SJSA1 (cell line): ENCODE measurements at places on chromosomes 12 and 14. TPM values are rescaled to one million over a fixed set of nuclear protein-coding genes. Genes with fewer than 3 reads are reported as not detected.
A peak's percentile ranks its signal among the peaks of the same experiment; 100 is the strongest.

DNA sequence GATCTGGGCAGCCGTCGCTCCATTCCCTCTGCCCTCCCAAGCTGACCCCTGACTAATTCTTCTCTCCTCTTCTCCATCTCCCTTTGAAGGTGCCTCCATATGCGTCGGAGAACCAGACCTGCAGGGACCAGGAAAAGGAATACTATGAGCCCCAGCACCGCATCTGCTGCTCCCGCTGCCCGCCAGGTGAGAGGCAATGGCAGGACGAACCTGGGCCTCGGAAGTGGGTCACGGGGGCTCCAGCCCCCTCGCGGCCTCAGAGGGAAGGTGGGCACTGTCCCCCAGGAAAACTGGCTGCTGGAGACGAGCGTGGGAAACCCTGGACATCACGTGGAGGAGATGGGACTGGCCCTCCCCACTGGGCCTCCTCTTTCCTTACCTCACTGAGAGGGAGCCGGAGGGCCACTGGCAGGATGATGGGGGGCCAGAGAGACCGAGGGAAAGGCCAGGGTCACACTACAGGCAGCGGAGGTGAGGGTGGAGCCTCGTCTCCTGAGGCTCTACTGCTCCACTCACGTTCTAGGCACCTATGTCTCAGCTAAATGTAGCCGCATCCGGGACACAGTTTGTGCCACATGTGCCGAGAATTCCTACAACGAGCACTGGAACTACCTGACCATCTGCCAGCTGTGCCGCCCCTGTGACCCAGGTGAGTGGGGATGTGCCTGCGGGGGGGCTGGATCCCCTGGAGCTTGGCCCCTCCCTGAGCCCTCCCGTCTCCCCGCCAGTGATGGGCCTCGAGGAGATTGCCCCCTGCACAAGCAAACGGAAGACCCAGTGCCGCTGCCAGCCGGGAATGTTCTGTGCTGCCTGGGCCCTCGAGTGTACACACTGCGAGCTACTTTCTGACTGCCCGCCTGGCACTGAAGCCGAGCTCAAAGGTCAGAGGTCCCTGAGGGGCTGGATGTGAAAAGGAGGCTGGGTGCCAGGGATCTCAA, 806 bp downstream of the LTBR start:
- peak; percentile 41 for DNase-seq
- H3K27me3 ChIP-seq: no peaks in the 10 kb centered on the region
- peak overlapping the region; percentile 81 for H3K27ac ChIP-seq
- H3K36me3 ChIP-seq: peaks cover 47% of the 10 kb centered on the region
- H3K4me1 ChIP-seq: peaks cover 23% of the 10 kb centered on the region

GRCh38 chr14:90658541-90658967, 157.7 kb downstream of the TTC7B start:
- H3K27ac ChIP-seq: no peak overlapping the region
- H3K27me3 ChIP-seq: no peaks in the 10 kb centered on the region
- no peak overlapping the region for H3K4me3 ChIP-seq
- peak; percentile 52 for DNase-seq

- no peak overlapping the region for H3K4me3 ChIP-seq
- no peak overlapping the region for H3K27ac ChIP-seq
- peak; percentile 61 for DNase-seq
- peaks cover 38% of the 10 kb centered on the region for H3K4me1 ChIP-seq
These were observed 231.4 kb downstream of the PCNX1 start for GRCh38 chr14:71138448-71139293.

DNA sequence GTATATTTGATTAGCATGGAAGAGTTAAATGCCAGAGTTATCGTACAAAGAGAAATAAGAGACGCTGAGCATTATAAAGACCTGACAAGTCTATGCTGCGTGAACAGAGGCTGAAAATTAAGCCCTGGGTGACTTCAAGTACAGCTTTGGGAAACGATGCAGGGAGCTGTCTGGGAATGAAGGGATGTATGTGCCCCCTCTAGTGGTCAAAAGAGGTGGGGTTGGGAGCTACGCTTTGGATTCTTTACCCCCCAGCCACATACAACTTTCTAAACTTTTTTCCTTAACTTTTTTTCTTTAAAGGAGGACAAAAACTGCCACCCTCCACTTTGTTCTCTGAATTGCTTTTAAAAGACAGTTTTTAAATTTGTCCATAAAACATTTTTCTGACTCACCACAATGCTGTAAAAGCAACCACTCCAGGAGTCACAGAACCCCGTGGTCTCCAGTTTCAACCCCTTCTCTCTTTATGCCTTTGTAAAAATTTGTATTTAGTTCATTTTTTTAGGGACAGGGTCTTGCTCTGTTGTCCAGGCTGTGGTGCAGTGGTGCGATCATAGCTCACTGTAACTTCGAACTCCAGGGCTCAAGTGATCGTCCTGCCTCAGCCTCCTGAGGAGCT, 59.4 kb downstream of the ZNF664 start:
- H3K36me3 ChIP-seq: no peaks in the 10 kb centered on the region
- peaks cover 25% of the 10 kb centered on the region for H3K4me1 ChIP-seq
- peak; percentile 56 for DNase-seq
- H3K27ac ChIP-seq: no peak overlapping the region

DNA sequence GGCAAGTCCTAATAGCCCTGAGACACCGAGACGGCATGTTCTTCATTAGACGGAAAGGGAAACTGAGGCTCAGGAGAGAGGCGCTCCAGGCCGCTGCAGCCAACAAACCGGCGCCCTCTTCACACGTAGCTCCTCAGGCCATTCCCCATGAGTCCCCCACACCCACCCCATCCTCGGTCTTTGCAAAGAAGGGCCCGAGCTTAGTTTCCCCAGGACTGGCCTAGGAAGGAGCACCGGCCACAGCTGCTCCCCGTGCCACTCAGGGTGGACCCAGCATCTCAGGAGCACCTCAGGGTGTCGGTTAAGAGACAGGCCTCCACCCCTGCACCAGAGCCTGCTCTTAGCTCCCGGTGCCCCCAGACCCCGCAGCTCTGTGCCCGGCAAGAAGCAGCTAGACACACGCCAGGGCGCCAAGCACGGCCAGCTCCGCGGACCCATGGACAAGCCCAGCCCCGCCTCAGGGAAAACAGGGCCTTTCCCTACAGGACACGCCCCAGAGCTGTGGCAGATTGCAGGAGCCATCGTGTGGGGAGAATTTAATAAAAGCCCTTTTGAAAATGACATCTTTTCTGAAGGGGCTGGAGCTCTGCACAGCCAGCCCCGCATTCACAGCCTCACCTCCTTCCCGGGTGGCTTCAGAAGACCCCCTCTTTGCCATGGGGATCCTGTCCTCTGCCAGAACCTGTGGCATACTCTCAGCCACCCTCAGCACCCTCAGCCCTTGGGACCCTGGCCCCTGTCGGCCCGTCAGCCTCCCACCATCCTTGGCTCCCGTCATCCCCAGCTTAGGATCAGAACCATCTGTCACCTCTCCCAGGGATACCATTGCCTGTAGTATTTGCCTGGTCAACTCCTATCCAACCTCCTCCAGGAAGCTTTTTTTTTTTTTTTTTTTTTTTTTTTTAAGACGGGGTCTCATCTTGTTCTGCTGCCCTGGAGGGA, 59.7 kb downstream of the LGMN start:
- H3K4me1 ChIP-seq: peaks cover 7% of the 10 kb centered on the region
- no peak for DNase-seq
- no peaks in the 10 kb centered on the region for H3K36me3 ChIP-seq
- H3K4me3 ChIP-seq: no peak overlapping the region

GRCh38 chr14:35380794-35381193, 23.8 kb downstream of the NFKBIA start:
- H3K4me1 ChIP-seq: peaks cover 35% of the 10 kb centered on the region
- H3K4me3 ChIP-seq: no peak overlapping the region
- no peak for DNase-seq
- H3K27me3 ChIP-seq: no peaks in the 10 kb centered on the region
- H3K36me3 ChIP-seq: no peaks in the 10 kb centered on the region

GRCh38 chr12:34233618-34234017, 211.3 kb downstream of the ALG10 start:
- no peak overlapping the region for H3K27ac ChIP-seq
- H3K4me1 ChIP-seq: no peaks in the 10 kb centered on the region
- H3K36me3 ChIP-seq: no peaks in the 10 kb centered on the region
- H3K4me3 ChIP-seq: no peak overlapping the region

- no peaks in the 10 kb centered on the region for H3K36me3 ChIP-seq
- no peak overlapping the region for H3K27ac ChIP-seq
- peaks cover 17% of the 10 kb centered on the region for H3K4me1 ChIP-seq
These were observed 1104.7 kb upstream of the TMEM132C start for GRCh38 chr12:127162307-127162706.

DNA sequence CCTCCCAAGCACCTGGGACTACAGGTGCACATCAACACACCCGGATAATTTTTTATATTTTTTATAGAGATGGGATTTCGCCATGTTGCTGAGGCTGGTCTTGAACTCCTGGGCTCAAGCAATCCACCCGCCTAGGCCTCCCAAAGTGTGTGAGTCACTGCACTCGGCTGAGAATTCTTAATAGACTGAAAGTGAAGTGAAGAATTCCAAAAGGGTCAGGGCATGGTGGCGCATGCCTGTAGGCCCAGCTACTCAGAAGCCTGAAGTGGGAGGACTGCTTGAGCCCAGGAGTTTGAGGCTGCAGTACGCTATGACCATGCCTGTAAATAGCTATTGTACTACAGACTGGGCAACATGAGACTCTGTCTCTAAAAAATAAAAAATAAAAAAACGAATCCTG, 43.7 kb downstream of the TCHP start:
- no peak overlapping the region for H3K27ac ChIP-seq
- H3K4me1 ChIP-seq: peaks cover 34% of the 10 kb centered on the region
- no peaks in the 10 kb centered on the region for H3K27me3 ChIP-seq
- H3K36me3 ChIP-seq: peaks cover 42% of the 10 kb centered on the region
- H3K4me3 ChIP-seq: no peak overlapping the region

The TPH2 gene
- total RNA-seq: 0.11 TPM in 1 of 2 replicates, not detected in the other

The PPP1R3E gene
- total RNA-seq: 1.2 and 2.1 TPM in 2 replicates

The ARMH4 gene
- 0.29 TPM in 1 of 2 replicates, not detected in the other for total RNA-seq

The EID3 gene
- 2.1 and 4.8 TPM in 2 replicates for total RNA-seq

The IRAK3 gene
- not detected in 2 replicates for total RNA-seq
